Stimulated activated CD4-positive, alpha-beta T cell treated with anti-CD3 and anti-CD28 coated beads, Interleukin-1b, Interleukin-23, amount 100 ng/mL, for 1 hour (primary cell): ENCODE measurements at places on chromosomes 13 and 19.

- DNase-seq: no peak
Observed at GRCh38 chr13:109713681-109714080, 72.7 kb downstream of the IRS2 start.

DNA sequence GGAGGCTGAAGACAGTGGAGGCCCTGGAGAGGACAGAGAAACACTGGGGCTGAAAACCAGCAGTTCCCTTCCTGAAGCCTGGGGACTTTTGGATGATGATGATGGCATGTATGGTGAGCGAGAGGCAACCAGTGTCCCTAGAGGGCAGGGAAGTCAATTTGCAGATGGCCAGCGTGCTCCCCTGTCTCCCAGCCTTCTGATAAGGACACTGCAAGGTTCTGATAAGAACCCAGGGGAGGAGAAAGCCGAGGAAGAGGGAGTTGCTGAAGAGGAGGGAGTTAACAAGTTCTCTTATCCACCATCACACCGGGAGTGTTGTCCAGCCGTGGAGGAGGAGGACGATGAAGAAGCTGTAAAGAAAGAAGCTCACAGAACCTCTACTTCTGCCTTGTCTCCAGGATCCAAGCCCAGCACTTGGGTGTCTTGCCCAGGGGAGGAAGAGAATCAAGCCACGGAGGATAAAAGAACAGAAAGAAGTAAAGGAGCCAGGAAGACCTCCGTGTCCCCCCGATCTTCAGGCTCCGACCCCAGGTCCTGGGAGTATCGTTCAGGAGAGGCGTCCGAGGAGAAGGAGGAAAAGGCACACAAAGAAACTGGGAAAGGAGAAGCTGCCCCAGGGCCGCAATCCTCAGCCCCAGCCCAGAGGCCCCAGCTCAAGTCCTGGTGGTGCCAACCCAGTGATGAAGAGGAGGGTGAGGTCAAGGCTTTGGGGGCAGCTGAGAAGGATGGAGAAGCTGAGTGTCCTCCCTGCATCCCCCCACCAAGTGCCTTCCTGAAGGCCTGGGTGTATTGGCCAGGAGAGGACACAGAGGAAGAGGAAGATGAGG lies 1.5 kb downstream of the PPP1R15A start:
- DNase-seq: no peak

- DNase-seq: no peak
Observed at GRCh38 chr19:15279326-15279904, 47.2 kb upstream of the EPHX3 start.

DNA sequence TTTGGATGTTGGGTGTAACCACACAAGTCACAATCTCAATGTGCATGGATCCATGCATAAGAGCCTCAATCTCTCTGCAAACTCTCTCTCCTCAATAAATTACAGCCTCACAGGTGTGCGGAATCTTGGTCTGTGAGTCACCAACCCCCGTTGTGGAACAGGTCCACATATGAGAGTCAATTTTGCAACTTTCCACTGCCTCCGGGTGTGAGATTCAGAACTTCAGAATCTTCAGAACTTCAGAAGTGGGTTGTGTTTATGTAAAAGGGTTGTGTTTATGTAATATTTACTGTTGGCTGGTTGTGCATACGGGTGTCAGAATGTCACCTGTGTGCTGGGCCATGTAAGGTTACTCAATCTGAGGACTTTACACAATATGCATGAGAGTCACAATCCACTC lies 46.3 kb upstream of the ZNF728 start:
- DNase-seq: no peak

- no peak for DNase-seq
Observed at GRCh38 chr19:15640294-15640903, at the start of gene CYP4F3. Gene CYP4F3, plus strand, starts transcription at chr19:15640897. Its CDS starts 519 bp downstream, at chr19:15641416.

- no peak for DNase-seq
Observed at GRCh38 chr13:36212789-36213188, 1.6 kb downstream of the SOHLH2 start.

DNA sequence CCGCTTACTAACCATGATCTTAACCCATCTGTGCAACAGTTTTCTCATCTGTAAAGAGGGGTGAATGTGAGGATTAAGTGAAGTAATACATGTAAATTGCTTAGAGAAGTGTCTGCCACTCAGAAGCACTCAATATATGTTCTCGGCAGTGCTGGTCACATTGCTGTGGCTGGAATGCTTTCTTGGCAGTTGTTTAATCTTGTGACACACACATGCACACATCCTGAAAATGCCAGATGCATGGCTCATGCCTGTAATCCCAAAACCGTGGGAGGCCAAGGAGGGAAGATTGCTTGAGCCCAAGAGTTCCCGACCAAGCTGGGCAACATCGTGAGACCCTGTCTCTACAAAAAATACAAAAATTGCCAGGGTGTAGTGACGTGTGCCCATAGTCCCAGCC lies 4.9 kb upstream of the DMKN start:
- DNase-seq: no peak

DNA sequence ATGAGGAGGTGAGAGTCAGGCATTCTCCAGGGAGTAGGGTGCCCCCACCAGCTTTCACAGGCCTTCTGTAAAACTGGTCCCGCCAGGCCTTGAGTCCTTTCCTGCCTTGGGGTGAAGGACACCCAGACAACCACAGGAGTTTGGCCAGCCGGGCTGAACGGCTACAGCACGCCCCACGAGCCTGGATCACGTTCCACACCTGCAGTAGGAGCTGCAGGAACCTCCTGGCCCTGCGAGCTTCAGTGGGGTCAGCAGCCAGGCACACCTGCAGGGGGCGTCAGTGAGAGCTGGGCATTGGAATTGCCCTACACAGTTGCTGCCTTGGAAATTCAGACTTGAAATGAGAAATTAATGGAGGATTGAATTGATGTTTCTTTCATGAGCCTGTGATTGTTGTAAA lies 45.7 kb downstream of the COL4A2 start:
- DNase-seq: no peak

DNA sequence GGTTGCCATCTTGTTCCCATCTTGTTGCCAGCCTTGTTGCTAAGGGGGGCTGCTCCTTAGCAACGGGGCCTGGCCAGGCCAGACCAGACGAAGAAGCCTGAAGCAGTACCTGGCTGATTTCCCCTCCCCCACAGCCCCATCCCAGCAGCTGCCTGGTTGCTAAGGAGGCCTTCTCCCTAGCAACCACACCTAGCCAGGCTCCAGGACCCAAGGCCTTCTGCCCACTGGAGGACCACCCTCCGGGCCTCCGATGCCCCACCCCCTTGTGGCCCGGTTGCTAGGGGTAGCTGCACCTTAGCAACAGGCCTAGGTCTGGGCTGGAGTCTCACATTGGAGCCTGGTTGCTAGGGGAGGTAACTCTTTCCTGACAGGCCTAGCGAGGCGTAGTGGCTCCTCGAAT lies 3.9 kb downstream of the PRRG2 start:
- DNase-seq: no peak

DNA sequence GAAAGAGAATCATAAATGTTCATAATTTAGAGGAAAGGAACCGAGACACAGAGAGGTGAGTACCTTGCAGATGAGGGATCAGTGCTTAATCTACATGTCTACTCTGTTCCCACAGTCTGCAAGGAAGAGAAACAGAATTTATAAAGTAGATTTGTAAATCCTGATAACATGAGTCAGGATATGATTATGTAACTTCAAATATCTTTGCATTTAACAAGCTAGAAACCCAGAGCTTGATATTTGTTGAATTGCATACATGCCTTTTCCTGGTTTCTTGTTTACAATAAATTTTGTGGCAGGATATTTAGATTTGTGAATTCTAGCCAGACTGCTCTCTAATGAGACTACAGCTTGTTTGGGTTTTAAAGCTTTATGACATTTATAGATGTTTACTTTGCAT lies 219.2 kb downstream of the ENOX1 start:
- DNase-seq: no peak

DNA sequence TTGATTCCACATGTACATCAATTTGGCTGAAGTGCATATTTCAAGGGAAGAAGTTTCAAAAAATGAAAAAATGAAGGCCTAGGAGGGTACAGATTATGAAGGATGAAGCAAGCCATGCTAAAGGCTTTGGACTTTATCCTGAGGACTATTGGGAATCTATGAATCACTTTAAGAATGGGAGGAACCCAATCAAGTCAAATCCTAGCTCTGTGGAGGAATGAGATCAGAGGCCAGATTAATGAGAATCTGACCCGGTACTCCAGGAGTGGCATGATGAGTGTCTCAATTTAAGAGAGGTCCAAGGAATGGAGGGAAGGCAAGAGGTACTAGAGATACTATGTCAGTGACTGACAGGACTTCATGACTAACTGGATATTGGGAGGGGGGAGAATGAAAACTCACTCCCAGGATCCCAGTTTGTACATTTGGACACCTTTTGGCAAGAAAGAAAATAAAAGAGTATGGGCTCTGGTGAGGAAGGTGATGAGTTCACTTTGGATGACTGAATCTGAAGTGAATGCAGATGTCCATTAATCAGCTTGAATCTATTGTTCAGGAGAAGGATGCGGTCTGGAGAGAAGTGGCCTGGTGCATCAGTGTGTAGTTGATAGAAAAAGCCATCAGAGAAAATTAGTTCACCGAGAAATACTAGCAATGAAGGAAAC lies 349.0 kb downstream of the EFNB2 start:
- DNase-seq: no peak

DNA sequence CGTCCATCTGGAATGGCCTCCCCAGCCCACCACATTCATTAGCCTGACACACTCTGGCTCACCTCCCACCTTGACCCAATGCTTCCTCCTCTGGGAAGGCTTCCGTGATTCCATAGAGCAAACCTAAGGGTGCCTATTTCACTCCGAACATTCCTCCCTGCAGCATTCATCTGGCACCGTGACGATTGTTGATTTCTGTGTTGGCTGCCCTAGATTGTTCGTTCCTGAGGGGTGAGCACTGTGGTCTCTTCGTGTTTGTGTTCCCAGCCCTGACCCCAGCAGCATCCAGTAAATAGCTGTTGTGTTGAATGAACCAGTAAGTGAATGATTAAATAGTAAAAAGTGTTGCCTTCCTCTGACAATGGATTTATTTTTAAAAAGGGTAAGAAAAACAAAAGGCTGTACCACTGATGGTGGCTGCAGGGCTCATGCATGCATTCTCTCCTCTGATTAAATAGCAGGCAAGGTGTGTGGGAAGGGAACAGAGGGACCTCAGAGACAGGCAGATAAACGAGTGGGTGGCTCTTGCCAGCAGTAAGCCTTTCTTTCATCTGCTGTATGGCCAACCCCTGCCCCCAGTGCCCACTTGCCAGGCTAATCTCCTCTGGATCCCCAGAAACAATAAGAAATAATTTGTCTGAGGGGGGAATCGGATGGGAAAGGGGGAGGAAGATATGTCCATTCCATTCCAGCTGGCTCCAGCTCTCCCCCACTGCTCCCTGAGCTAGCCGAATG lies 48.4 kb upstream of the CACNA1A start:
- DNase-seq: no peak

- DNase-seq: no peak
Observed at GRCh38 chr13:44872751-44873150, 116.5 kb downstream of the NUFIP1 start.

GRCh38 chr13:77894743-77895142 lies 23.9 kb downstream of the EDNRB start:
- no peak for DNase-seq

DNA sequence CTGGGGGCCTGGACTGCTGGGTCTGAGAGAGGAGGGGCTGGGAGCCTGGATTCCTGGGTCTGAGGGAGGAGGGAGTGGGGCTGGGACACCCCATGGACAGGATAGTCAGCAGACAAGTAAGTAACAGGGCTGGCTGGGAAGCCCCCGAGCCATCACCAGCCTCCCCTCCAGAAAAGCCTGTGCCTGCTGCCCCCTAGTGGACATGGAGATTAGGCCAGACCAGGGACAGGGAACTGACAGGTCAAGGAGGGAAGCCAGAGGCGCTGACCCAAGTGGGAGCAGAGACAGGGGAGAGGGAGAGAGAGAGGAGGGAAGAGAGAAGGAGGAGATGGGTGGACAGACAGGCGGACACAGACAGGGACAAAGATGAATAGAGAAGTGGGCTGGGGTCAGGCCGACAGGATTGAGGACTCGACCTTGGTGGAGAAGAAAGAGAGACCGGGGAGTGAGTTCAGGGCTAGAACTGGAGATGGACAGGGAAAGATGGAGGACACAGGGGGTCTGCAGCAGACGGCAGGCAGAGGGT lies 6.7 kb upstream of the ERFL start:
- peak; percentile 50 for DNase-seq

DNA sequence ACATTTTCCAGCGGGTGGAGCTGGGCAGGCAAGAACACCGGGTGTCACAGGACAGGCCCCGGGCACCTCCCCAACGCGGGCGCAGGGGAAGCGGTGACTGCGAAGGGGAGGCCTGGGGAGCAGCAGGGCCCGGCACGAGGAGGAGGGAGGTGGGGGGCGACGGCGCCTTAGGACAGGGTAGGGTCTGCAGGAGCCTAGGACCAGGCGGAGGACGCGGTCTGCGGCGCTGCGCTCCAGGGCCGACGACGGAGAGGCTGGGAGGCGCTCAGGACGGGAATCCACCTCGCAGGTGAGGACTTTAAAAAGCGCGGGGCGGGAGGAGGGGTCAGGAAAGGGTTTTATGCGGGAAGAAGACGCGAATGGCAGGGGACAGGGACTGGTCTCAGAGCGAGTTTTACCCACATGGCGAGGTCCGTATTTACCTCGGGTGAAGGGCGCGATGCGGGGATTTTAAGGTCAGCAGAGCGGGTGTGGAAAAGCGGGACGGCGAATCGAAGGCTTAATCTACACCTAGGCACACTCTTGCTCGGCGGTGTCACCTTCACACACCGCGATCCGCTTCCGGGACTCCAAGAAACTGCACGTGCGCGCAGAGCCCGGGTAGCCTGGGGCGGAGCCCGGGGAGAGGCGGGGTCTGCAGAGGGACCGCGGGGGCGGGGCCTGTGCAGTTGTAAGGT lies 13.5 kb downstream of the ERVV-2 start:
- no peak for DNase-seq

DNA sequence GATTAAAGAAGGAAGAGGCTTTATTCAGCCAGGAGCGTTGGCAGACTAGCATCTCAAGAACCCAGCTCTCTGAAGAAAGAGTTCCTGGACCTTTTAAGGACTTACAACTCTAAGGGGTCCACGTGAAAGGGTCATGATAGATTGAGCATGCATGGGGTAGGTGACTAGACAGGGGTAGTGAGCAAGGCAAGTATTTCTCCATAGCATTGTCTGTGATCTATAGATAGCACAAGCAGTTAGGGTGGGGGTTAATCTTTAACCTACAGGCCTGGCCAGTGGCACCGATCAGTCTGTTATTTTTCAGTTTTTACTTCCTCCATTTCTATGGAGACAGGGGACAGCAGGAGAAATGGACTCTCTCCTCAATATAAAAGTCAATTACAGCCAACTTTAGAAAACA lies 983.7 kb downstream of the SLITRK1 start:
- no peak for DNase-seq

DNA sequence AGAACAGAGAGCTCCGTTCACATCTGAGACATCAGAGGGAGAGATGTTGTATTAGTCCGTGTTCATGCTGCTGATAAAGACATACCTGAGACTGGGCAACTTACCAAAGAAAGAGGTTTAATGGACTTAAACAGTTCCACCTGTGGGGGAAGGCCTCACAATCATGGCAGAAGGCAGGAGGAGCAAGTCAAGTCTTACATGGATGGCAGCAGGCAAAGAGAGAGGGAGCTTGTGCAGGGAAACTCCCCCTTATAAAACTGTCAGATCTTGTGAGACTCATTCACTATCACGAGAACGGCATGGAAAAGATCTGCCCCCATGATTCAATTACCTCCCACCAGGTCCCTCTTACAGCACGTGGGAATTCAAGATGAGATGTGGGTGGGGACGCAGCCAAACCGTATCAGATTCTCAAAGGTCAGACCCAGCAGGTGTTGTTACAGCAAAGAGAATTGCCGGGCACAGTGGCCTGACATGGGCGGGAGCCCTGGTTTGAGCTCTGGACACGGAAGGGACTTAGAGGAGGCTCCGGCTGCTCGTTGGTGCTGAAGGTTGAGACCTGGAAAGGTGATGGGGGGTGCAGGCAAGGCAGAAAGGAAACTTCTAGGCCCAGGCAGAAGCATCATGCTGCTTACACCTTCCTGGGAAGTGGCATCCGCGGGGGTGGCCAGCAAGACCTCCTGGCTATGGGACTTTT lies 33.1 kb downstream of the PEX11G start:
- DNase-seq: no peak
